ENCODE measurements at places on chromosomes 1 and 21.

DNA sequence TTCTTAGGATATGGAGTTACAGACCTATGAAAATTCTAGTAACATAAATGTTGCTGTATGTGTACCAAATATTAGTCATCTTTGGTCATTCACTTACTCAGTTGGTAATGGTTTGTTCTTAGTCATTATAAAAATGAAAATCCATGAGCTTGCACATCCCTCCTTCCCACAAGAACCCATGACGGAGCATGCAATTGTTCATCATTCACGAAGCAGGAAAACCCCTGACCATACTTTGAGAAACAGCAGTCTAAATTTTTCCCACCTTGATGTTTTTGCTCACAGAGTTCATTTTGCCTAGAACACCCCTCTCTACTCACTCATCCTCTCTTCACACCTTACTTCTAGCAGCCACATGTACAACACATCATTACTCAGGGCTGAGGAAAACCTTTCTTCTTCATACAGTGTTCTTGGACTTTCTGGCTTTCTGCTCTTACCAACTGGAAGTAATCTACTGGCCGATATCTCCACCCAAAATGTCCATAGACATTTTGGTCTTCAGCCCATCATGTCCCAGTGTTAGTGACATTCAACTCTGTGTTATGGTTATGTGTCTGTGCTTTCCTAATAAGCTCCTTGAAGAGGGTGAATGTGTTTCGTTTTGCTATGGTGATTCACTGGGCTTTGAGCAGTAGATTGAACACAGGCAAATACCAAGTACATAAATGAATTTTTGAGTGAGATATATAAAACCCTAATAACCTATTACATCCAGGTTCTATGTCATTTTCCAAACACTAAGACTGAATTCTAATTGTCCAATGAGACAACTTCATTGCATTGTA lies 189.9 kb downstream of the ZC3H11B start:
- DNase-seq: no peak

DNA sequence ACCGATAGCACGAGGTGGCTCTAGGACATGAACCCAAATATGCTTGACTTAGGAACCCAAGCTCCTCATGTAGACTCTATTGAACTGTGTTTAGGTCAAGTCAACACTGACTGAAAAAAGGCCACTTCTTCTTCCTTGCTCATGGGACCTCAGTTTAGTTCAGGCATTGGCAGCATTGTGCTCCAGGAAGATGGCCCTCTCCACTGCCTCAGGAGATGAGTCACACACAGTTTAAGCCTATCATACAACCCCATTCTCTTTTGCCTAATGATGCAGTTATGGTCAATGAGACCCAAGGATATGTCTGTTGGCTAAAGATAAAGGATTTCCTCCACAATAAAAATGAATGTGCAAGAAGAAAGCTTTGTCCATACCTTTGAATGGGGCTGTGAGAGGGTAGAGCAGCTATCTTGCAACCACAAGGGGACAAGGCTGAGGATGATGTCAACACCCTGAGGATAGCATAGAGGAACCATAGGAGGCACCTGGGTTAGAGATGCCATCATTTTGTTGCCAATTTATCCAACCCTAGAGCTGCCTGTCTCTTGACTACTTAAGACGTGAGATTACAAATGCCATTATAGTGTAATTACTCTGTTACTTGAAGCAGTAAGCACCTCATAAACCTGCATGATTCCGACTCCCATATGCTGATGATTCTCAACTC lies 3.0 kb upstream of the TRIM63 start:
- no peak for DNase-seq

DNA sequence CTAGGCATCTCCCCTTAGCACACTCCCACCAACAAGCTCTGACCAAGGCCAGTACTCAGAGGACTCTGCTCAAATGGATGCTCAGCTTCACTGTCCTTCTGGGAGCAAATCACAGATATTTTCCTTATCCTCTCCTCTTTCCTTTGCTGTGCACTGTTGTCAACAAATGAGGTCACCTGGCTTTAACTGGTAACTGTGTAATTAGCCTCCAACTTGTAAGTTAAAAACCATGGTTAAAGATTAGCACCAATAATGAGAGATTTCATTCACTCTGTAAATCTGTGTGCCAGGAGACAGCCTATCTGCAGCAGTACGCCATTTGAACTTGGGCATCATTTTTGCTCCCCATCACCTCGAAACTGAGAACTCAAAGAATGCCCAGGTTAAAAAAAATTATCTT lies 149.5 kb downstream of the GABPA start:
- no peak for DNase-seq

- DNase-seq: no peak
Measured at GRCh38 chr1:207848234-207848633, 62.7 kb downstream of the CD34 start.

- DNase-seq: no peak
Measured at GRCh38 chr1:114701931-114702330, 6.6 kb upstream of the AMPD1 start.

GRCh38 chr1:74729741-74730478 lies 2.9 kb downstream of the CRYZ start:
- DNase-seq: no peak

DNA sequence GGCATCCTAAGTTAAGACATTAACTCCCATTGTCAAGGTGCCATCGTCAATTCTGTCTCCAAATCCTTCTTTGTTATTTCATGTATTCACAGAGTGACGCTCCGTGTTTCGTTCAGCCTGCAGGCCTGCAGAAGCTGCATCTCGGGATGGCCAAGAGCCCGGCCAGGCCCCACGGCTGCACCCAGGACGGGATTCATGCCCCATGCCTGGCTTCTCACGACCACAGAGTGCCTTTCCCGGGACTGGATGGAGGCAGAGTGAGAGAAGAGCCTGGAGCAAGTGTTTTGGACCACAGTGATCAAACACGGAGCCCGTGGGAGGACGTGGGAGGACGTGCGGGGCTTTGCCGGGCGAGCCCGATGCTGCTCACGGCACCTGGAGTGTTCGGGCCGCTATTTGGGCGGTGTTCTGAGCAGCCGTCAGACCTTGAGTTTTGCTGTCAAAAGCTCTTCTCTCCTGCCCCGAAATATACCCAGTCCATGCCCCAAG lies 56.8 kb downstream of the COL6A1 start:
- DNase-seq: no peak

DNA sequence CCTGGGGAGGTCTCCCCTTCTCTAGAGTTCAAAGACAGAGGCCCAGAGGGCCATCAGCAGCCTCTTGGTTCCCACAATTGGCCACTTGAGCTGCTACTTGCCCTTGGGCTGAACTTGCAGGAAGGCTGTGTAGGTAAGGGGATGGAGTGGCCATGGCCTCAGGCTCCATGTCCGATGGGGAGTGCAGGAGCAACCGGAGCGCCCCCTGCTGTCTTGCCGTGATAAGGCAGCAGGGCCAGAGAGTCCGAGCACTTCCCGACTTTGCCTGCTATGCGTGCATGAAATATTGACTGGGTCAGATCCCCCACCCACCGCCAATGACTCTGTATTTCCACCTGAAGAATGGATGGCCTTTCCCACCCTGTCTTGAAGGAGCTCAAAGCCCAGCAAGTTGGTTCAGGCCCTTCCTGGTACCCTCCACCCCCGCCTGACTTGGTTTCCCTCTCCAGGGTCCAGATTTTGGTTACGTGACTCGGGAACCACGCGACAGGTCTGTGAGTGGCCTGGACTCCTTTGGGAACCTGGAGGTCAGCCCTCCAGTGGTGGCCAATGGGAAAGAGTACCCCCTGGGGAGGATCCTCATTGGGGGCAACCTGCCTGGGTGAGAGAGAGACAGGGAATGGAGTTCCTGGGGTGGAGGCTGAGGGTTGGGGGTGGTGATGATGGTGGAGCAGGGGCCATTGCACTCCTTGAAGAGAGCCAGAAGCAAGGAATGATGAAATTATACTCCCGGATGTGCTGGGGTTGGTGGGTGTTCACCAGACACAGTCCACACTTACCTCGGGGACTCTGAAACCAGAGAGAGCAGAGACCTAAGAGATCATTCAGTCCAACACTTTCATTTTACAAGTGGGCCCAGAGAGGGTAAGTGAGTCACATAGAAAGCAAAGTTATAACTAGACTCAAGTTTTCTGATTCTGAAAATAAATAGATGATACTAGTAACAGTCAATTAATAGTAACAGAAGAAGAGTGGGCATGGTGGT lies 25.6 kb downstream of the PADI3 start:
- peak; percentile 54 for DNase-seq

GRCh38 chr1:30036666-30037065 lies 686.7 kb downstream of the MATN1 start:
- no peak for DNase-seq

- DNase-seq: no peak
Measured at GRCh38 chr1:62424411-62424810, 12.4 kb upstream of the USP1 start.

DNA sequence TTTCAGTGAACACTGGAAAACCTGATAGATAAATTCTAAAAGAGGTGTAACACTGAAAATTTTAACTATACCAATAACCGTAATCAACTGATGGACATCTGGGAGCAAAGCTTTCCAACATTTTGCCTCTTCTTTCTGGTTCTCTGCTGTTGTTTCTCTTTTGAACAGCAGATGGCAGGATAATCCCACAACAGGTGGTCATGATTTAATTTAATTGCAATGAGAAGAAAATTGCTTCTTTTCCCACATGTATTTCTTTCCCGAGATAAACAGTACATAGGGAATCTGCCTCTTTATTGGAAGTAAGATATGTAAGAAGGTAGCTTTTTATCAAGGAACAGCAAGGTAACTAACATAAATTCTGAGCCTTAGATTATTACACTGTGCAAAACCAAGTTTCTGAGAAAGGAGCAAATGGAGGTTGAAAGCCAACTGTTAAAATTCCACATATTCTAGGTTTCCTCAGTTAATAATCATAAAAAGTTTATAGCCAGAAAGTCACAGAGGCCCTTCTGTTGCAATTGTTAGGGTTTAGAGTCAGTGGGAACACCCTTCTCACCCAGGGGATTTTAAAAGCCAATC lies 72.9 kb downstream of the RPS6KA1 start:
- DNase-seq: no peak

GRCh38 chr1:75506976-75507375 lies 103.9 kb downstream of the SLC44A5 start:
- DNase-seq: no peak

GRCh38 chr1:53366901-53367502 lies 39.1 kb upstream of the LRP8 start:
- peak; percentile 17 for DNase-seq

DNA sequence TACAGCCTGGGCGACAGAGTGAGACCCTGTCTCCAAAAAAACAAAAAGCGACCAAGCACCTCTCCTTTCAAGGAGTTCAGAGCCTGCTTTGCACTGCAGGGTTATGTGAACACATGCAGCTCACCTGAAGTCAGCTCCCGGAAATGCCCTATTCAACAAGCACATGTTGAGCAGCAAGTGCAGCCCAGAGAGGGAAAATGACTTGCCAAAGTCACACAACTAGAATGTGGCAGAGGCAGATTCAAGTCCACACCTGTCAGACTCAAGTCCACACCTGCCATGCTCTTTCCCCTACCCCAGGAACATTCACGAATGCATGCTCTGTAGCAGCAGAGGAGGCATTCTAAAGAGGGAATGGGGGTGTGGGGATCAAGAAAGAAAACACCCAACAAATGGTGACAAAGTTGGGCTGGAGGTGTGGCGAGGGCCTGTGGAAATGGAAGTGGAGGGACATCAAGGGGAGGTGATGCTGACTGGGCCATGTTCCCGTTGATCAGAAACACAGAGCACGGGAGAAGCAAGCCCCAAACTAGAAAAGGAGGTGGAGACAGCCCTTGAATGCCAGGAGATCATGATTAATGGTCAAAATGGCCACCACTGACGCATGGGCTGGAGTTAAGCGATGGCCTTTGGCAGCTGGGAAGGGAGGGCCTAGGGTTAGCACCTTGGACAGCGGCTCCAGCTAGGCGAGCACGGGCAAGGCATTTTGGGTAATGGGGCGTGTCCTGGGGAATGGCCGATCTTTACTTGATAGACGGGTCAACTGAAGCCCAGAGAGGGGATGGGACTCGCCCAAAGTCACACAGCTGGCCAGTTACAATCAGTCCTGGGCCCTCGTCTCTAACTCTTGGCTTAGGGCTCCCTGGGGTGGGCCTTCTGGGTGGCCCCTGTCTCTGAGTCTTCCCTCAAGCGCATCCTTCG lies 21.5 kb downstream of the RAP1GAP start:
- no peak for DNase-seq

GRCh38 chr1:66947267-66947666 lies 22.5 kb downstream of the MIER1 start:
- DNase-seq: no peak

- no peak for DNase-seq
Measured at GRCh38 chr1:115330480-115331013, 7.5 kb downstream of the NGF start.

- no peak for DNase-seq
Measured at GRCh38 chr1:113031171-113031933, 41.6 kb upstream of the LRIG2 start.

GRCh38 chr1:217953922-217954321 lies 322.8 kb downstream of the SPATA17 start:
- DNase-seq: no peak

- DNase-seq: no peak
Measured at GRCh38 chr1:63833363-63834119, 59.7 kb downstream of the ROR1 start.

- DNase-seq: no peak
Measured at GRCh38 chr1:52601519-52601918, 652 bp upstream of the GPX7 start.

DNA sequence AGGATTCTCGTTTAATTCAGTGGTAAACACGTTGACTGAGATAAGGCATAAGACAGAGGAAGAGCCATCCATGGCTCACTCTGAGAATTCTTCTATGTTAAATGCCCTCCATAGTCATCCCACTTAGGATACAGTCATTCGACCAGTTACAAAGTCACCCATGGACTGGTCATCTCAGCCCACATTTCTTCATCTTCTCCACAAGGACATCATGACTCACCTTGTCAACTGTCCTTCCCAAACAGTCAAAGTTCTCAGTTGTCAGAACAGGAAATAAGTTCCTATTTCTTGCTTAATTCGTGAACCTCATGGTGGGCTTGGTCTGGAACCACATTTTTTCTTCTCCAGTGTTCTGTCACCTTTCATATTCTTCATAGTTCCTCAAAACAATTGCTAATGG lies 133.2 kb downstream of the TGFB2 start:
- no peak for DNase-seq

All from activated CD4-positive, CD25-positive, alpha-beta regulatory T cell treated with anti-CD3 and anti-CD28 coated beads, Interleukin-2, amount 50 U/mL, for 72 hours (primary cell).